Activated CD4-positive, CD25-positive, alpha-beta regulatory T cell treated with anti-CD3 and anti-CD28 coated beads, Interleukin-2, amount 50 U/mL, for 16 hours (primary cell): ENCODE measurements at places on chromosomes 4 and X.

DNA sequence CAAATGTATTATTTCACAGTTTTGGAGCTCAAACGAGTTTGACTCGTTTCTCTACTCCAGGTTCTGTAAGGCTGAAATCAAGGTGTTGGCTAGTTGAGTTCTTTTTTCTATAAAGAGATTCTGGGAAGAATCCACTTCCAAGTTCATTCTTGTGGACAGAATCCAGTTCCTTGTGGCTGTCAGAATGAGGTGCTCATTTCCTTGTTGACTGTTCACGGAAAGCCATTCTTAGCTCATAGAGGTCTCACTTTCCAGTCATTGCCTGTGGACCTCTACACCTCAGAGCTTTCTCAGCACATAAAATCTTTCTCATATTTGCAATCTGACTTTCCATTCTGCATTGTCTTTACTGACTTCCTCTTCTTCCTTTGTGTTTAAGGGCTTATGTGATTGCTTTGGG is 62.9 kb downstream of the SYTL5 start:
- no peak for DNase-seq

DNA sequence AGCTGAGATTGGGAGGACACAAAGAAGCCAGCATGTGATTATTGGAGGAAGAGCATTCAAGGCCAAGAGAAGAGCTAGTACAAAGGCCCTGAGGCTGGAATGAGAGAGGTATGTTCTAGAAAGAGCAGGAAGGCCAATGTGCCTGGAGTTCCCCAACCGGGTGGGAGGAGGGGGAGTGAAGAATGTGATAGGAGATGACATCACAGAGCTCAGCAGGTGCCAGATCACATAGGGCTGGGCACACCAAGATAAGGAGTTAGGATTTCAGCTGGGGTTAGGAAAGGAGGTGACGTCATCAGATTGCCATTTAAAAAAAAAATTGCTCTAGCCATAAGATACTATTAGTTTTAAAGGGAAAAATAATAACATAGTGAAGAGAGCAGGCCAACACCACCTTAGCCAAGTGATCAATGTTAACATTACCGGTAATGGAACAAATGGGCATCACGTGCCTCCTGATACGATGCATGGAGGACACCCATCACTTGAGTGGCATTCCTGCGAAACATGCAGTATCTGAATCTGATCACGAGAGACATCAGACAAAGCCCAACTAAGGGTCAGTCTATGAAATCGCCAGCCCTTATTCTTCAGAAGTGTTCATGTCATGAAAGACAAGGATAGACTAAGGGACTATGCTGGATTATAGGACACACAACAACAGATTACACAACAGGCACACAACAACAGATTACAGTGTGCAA is 344.3 kb downstream of the BCOR start:
- DNase-seq = no peak

DNA sequence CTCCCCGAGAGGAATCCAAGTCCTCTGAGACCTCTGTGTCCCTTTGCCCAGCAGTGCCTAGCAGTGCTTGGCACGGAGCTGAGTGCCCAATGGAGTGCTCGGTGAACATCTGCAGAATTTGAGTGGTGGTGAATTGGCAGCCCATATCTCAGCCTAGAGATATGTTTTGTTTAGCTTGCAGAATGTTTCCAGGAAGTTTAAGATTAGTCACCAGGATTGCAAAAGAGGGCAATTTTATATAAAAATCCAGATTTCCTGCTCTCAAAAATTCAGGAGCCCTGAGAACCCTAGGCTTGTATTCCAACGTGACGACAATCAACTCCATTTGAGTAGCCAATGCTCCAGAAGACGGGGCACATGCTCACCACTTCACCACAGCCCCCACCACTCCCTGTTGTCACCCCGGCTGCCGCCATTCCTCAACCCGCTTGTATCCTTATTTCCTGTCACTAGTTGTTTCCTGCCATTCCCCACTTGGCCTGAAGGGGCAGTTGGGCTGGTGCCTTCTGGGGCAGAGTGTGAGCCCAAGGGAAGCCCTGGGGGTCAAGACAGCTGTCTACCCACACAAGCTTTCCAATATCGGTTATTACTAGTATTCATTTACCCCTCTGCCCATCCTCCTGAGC is 116.9 kb downstream of the EFNB1 start:
- no peak for DNase-seq

- no peak for DNase-seq
Observed at GRCh38 chr4:183594823-183595222, 64.2 kb downstream of the RWDD4 start.

DNA sequence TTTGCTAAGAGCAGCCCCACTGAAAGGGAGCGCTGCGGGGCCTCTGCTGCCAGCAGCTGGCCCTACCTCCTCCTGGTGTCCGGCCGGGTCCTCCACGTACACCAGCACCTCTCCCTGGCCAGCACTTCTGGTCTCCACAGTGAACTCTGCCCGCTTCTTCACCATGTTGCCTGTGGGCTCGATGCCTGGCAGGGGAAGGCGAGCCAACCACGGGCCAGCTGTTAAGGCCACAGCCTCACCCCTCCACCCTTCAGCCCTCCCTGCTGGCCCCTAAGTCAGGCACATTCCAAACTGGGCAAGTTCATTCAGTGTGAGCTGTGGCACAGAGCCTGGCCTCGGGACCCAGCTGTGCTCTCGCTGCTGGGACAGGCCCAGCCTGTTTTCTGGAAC is 7.8 kb downstream of the FLNA start:
- no peak for DNase-seq

- no peak for DNase-seq
Observed at GRCh38 chrX:111095974-111096895, at the start of gene PAK3. TSS of gene PAK3 (plus strand) at chrX:111096191. CDS start at chrX:111123104, 26,913 bp downstream.

GRCh38 chr4:1506956-1507721 is 100.9 kb upstream of the NKX1-1 start:
- DNase-seq = no peak
